ENCODE measurements at places on chromosomes 6 and 20. TPM values are rescaled to one million over a fixed set of nuclear protein-coding genes. Genes with fewer than 3 reads are reported as not detected.

Gene RSPH9
- total RNA-seq, result 0.11 TPM

Gene TBPL1
- 14.5 TPM for total RNA-seq

Gene PCSK2
- total RNA-seq, result 1.3 TPM

Gene HAO1
- total RNA-seq, result not detected

Gene TGM2
- total RNA-seq, result 581 TPM

Gene HLA-DQB2
- total RNA-seq, result 3.1 TPM

Gene ARMC12
- not detected for total RNA-seq

Gene GINS1
- total RNA-seq, result 0.73 TPM

Gene RGL2
- 64.5 TPM for total RNA-seq

Gene OR2H2
- not detected for total RNA-seq

Gene SLC17A9
- total RNA-seq, result 0.41 TPM

Gene MAP7
- total RNA-seq, result 3.2 TPM

Gene TMEM244
- not detected for total RNA-seq

Gene LST1
- total RNA-seq, result 9.0 TPM

Gene BTNL2
- not detected for total RNA-seq

Gene MAS1
- total RNA-seq, result not detected

Gene OPRL1
- total RNA-seq, result 0.49 TPM

Gene CALHM4
- total RNA-seq, result not detected

Gene RGS19
- 6.6 TPM for total RNA-seq

Gene DNAJC5
- total RNA-seq, result 41.4 TPM

Gene PPDPF
- total RNA-seq, result 261 TPM
